ENCODE measurements at places on chromosomes 12 and 14. TPM values are rescaled to one million over a fixed set of nuclear protein-coding genes. Genes with fewer than 3 reads are reported as not detected.

HOXC12 gene
- not detected for polyA plus RNA-seq

GNG2 gene
- polyA plus RNA-seq: 82.6 TPM

ATP5MC2 gene
- 320 TPM for polyA plus RNA-seq

MYL6 gene
- 1,943 TPM for polyA plus RNA-seq

MFAP5 gene
- 11.9 TPM for polyA plus RNA-seq

ACRBP gene
- 3.4 TPM for polyA plus RNA-seq

MYH6 gene
- 0.17 TPM for polyA plus RNA-seq

DHH gene
- polyA plus RNA-seq: 0.50 TPM

Data from left renal pelvis (tissue), 4 donors.